ENCODE measurements at places on chromosomes 2 and 18.

GRCh38 chr2:3626812-3627499, 31.0 kb upstream of the ALLC start:
- DNase-seq: no peak

- peak; percentile 98 for DNase-seq
These were observed 41.4 kb downstream of the IL1R2 start for GRCh38 chr2:102033031-102033749.

- no peak for DNase-seq
These were observed 62.5 kb upstream of the BCL2L11 start for GRCh38 chr2:111058264-111058663.

DNA sequence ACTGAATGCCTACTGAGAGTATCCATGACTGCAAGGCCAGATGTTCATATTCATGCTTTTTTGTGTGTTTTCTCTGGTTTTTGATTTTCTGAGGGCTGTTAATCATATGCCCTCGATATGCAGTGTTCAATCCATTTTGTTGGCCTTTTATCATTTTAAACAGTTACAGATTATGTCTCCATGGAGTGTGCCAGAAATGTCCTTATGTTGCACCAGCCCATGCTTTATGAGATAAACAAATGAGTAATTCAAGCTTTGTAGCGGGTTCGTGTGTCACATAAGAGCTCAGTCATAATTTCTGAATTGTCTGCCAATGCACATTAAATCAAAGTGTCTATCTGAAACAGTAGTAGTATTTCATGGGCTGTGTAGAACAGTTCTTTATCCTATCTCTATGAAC, 583.0 kb downstream of the THSD7B start:
- DNase-seq: no peak

GRCh38 chr2:142946941-142947340, 69.5 kb downstream of the KYNU start:
- DNase-seq: no peak

DNA sequence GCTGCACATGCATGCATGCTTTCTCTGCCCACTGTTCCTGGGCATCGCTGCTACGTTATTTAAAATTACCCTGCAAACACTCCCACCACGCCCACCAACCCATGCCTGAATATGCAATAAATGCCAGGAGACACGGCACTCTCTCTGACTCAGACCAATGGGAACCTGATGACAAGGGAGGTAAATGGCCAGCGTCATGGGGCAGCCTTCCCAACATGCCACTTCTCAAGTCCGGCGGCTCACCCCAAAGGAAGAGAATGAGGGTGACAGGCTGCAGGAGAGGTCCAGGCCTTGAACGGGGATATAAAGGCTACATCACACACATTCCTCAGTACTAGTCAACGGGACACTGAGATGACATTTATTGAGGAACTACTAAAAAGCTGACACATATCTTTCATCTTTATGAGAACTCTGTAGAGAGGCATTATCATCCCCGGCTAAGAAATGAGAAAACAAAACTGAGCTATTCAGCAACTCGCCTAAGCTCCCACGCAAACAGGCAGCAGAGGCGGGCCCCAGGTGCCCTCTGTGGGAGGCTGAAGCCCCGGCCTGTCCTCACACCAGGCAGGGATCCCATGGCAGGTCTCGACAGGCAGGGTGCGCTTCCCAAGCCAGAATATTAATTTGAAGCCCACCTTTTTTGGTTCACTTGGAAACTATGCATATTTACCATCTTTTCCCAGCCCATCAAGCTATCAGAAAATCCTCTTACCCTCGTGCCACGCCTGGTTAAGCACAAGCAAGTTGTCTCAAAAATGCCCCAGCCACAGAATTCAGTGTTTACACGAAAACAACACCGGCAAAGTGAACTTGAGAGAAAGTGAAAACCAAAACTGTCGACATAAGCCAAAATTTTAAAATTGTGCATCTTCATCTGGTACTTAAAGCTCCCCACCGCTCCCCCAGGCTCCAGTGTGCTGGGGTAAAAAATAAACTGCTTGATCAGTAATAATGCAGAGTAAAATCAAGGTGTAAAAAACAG, 166.3 kb downstream of the HDAC4 start:
- DNase-seq: no peak

DNA sequence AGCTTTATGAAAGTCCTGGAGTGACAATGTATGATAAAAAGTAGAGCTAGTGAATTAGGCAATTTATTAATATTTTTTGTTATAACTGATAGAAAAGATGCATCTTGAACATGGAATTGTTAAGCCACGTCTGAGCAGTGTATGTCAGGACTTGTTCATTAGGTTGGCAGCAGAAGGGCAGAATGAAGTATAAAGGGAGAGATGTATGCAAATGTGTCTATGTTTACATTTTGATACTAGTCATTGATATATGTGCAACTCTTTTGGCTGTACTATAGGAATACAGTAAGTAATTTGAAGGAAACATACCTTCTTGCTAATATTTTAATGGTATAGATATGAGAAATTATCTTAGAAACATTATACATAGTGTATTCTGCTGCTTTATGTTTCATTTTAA, 49.0 kb upstream of the TMEM247 start:
- no peak for DNase-seq

DNA sequence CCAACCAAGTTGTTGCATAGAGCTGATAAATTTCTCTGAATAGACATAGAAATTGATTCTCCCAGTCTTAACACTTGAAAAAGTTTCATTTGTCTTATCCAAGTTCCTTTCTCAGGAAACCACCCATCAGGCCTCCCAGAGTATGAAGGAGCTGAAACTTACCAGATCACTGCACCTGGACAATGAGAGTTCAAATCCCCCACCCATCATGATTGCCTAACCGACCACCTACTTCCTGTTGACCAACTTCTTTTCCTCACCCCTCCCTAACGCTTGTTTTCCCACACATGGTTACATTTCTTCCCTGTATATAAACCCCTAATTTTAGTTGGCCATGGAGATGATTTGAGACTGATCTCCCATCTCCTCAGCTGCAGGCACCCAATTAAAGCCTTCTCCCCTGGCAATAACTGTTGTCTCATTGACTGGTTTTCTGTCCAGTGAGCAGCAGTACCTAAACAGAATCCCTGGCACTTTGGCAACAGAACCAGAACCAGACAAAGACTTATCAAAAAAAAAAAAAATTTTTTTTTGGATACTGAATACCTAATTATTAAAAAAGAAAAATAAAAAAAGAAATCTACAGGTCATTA, 103.0 kb downstream of the SPIRE1 start:
- peak; percentile 20 for DNase-seq

DNA sequence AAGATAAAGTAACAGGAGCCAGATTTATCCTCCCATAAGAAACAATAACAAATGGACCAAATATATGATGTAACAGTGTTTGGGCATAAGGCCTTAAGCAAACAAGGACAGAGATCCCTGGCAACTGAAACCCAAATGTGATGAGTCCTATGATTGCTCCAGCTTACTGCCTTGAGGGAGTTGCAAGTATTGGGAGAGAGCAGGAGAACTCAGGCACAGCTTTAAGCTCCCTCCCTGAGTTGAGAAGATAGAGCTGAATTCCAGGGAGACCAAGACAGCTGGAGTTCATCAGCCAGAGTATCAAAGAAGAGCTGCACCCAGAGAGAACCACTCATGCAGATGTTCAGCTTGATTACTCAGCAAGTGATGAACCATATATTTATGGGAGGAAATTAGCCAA, 814.5 kb upstream of the RAB6C start:
- no peak for DNase-seq

GRCh38 chr2:15316370-15316814, 244.7 kb downstream of the NBAS start:
- no peak for DNase-seq

GRCh38 chr2:191885098-191885497, 38.2 kb upstream of the CAVIN2 start:
- no peak for DNase-seq

DNA sequence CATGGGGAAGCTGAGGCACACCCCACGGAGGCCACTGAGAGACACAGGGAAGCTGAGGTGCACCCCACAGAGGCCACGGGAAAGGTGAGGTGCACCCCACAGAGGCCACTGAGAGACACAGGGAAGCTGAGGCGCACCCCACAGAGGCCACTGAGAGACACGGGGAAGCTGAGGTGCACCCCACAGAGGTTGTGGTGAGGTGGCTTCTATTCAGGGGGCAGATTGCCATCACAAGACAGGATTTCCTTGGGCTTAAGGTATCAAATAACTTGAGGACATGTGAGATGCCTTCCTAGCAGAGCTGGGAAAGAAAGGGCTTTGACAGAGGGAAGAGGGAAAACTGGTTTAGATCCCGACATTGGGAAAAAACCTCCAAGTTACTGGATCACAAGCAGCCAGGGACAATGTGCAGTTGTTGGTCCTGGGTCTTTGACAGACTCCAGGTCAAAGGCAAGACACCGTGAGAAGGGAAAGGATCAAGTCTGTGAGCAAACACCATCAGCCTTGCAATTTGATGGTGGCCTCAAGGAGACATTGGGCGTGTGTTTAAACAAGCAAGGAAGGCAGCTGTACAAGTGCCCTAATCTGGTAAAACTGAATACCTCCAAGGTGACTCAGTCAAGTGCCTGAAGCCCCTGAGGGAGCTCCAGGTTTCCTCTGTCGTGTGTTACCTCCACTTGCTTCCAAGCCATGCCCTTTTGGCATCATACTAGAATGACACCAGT, 133.2 kb upstream of the EPAS1 start:
- DNase-seq: no peak

GRCh38 chr2:219228041-219228910, 1.2 kb downstream of the ATG9A start:
- peak; percentile 31 for DNase-seq

- DNase-seq: no peak
These were observed 795.1 kb upstream of the HS6ST1 start for GRCh38 chr2:129113776-129114175.

- DNase-seq: no peak
These were observed 18.3 kb upstream of the POLE4 start for GRCh38 chr2:74939919-74940812.

- no peak for DNase-seq
These were observed 72.4 kb downstream of the TEX51 start for GRCh38 chr2:126971162-126971480.

GRCh38 chr2:2993172-2993692, 384.4 kb downstream of the EIPR1 start:
- DNase-seq: no peak

GRCh38 chr2:105397953-105398335, 907 bp downstream of the FHL2 start:
- peak; percentile 16 for DNase-seq

DNA sequence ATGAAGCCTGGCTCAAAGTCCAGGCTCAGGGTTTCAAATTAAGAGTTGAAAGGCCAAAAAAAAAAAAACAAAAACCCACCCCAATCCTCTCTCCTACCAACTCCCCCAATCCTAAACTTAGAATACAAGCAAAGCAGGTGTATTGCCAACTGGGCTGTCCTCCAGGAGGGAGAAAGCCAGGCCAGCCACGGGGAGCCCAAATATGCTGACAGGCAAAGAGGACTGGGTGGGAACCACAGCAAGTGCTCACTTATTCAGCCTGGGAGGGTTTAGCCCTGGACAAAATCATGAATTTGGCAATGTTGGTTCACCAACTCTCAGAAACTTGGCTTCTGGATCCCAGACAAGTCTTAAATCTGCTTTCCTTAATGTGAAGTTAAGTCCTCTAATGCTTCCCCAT, 36.5 kb downstream of the GKN2 start:
- DNase-seq: no peak

DNA sequence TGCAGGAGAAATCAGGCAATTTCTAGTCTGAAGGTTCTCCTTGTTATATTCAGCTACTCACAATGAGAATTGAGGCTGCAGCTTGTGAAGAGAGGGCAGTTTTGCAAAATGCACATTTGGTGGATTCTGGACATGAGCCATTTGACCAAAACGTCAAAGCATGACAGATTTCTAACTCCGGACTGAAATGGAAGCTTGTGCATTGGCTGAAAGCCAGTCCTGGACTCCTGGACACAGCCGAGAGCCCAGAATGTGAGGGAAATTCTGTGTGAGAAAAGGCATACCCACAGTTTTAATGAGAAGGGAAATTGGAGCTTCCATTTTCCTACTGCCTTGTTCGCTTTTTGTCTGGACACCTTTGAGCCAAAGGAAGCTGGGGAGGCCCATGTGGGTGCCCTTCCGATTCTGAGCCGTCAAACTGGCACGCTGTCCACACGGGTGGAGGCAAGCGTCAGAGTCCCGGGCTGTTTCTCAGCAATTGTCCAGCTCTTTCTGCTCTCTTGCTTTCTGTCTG, 23.7 kb upstream of the ROCK2 start:
- DNase-seq: no peak

DNA sequence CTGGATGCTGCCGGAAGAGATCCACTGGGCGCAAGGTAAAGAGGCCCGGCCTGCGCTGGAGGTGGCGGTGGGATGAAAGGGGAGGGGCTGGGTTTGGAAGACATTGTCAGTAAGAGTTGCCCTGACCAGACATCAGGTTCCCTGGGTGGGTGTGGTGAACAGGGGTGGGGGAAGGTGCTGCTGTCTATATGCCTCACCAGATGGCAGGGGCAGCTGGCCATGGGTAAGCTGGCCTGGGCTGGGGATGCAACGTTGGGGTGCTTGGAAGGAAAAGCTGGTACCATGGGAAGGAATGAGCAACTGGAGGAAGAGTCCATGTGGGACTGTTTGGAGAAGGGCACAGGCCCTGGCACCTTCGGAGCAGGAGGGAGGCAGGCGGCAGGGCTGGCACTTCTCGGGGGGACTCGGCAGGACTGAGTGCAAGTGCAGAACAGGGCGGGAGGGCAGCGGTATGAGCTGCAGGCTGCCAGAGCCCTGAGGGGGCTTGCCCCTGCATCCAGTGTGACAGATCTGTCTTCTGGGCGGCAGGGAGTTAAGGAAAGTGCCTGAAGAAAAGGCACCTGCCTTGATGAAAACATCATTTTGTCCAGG, 146.4 kb downstream of the DYSF start:
- no peak for DNase-seq

- DNase-seq: no peak
These were observed 121.8 kb upstream of the SERPINE2 start for GRCh38 chr2:224160917-224161316.

DNA sequence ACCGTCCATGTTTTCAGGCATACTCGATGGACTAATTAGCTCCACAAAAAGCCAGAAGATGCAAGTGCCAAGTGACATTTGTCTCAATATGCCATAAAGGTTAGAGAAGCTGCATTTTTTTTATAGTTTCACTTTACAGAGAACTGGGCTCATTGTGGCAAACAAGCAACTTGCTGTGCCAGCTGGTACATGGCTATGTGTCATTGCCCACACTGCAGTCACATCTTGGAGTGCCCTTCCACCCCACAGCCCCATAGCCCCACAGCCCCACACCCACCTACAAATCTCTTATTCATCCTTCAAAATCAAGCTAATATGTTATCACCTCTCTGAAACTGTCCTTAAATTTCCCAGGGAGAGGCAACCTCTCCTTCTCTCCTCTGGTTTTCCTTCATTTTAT, 451.9 kb downstream of the ARHGAP15 start:
- no peak for DNase-seq

All from KBM-7 (cell line).